GM12864 (cell line): ENCODE measurements at places on chromosomes 1 and 21.

GRCh38 chr21:39630191-39630591 is 17.5 kb downstream of the B3GALT5 start:
- no peak for DNase-seq

DNA sequence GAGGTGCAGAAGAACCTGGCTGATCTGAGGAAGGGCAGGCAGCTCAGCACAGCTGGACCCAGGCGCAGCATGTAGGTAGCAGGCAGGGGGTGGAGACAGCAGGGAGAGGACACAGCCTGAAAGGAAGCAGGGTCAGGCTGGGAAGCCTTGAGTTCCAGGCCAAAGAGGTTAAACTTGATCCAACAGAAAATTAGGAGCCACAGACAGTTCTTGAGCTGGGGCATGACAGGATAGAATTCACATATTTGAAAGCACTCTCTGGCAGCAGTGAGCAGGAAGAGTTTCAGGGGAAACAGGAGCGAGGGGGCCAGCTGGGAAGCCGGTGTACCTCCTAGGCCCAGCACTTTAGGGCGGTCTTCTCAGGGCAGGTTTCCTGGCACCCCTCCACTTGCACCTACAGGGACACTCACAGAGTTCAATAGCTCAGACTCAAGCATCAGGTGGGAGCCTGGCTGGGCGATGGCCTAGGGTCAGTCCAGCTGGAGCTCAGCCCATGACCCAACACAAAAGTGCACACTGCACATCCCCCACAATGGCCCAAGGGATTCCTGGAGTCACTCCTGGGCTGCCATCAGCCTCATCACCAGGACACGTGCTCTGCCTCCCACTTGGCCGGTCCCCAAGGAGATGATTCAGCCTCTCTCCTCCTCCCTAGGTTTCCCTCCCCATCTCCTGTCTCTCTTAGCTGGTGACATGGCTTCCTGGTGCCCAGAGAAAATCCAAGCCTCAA is 22.7 kb downstream of the MATN1 start:
- DNase-seq = no peak

DNA sequence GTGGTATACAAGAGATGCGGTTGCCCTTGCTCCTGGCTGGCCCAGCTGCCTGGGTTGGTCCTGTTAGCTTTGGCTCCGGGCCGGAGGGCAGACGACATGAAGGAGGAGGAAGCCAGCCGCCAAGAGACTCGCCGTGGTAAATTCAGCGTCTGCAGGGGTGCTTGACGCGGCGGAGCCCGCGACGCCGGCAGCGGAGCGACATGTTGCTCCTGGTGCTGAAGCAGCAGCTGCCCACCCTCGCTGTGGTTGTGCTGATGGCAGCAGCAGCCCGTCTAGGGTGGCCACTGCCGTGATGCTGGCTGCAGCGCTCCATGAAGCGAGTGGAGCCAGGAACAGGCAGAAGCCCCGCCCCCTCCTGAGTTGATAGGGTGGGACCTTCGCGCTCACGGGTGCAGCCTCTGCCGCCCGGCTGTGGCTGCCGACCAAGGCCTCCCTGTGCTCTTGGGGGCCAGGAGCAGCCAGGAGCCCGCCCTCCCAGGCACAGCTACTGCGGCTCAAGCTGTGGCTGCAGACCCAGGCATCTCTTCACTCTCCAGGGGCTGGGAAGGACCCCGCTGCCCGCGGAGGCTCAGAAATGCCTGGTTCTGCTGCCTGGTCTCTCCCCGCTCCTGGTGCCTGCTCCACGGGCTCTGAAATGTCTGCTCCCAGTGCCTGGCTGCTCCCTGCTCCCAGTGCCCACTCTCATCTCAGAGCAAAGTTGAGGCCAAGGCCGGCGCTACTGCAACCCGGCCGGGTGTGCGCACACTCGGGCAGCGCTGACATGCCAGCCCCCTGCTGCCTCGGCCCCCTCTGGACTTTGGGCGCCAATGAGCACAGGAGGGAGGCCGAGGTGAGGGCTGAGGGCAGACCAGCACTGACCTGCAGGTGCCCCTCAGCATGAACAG is 4.4 kb upstream of the ZNF692 start:
- DNase-seq = peak; percentile 41

GRCh38 chr1:201902198-201902597 is 13.5 kb downstream of the SHISA4 start:
- no peak for DNase-seq

- no peak for DNase-seq
Measured at GRCh38 chr1:209556162-209556690, 27.3 kb upstream of the CAMK1G start.

- DNase-seq = peak; percentile 18
Measured at GRCh38 chr1:67110352-67110751, 24.4 kb downstream of the C1orf141 start.

DNA sequence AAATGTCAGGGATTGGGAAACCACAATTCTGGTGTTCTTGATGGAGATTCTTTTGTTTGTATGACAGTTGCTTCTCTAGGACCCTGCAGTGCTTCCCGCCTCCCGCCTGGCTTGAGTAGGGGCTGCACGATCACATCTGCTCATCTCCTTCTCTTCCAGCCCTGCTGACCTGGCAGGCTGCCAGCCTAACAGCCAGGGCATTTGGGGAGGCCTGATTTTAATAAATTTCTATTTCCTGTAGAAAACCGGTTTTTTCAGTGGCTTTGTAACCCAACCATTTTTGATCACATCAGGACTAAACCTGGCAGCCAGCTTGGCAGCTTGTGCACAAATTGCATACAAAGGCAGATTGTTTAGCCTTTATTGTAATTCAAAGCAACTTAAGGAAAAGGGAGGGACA is 78.9 kb downstream of the UBE2U start:
- no peak for DNase-seq

DNA sequence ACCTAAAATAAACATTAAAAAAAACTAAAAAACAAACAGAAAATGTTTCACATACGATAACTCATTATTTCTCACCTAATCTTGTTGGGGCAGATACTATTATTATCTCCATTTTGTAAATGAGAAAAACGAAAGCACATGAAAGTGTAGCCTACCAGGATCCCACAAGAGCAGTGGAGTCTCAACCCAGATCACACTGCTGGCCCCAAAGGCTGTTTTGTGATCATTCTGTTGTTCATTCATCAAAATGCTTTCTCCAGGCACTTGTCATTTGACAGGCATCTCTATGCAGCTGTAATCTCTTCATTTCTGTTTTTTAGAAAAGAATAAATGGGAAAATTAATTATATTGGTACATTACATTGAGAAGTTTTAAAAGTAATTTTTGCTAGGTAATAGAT is 67.5 kb downstream of the AK5 start:
- DNase-seq = no peak

DNA sequence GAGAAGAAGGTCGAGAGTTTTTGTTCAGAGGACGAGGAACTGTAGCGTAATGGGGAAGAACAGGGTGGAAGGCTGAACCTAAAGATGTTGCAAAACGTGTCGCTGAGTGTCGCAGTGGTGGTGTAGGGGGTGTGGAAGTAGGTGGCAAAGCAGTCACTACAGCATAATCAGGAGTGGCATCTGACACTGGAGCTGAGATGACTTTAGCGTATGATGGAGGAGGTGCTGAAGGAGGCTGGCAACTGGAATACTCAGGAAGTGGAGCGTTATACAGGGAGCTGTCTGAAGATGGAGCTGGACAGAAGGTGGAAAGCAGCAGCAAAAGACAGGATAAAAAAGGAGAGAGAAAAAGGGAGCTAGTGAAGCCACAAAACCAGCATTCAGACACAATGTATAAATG is 89.9 kb upstream of the LBR start:
- no peak for DNase-seq

GRCh38 chr1:31763671-31764311 is 349 bp downstream of the ADGRB2 start:
- DNase-seq = no peak

DNA sequence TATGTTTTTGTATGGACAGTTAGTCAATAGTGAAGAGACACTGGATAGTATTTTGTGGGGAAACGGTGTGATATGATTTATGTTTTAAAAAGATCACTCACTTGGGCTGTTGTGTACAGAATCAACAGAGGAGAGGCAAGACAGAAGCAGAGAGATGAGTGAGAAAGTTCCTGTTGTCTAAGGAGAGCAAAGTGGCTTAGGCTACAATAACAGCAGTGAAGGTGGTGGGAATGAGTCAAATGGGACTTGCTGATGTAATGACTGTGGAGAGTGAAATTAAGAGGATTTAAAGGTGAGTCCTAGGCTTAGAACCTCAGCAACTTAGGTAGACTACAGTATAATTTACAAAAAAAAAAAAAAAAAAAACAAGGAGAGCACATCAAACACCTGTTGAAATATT is 169.2 kb upstream of the HP1BP3 start:
- DNase-seq = no peak

DNA sequence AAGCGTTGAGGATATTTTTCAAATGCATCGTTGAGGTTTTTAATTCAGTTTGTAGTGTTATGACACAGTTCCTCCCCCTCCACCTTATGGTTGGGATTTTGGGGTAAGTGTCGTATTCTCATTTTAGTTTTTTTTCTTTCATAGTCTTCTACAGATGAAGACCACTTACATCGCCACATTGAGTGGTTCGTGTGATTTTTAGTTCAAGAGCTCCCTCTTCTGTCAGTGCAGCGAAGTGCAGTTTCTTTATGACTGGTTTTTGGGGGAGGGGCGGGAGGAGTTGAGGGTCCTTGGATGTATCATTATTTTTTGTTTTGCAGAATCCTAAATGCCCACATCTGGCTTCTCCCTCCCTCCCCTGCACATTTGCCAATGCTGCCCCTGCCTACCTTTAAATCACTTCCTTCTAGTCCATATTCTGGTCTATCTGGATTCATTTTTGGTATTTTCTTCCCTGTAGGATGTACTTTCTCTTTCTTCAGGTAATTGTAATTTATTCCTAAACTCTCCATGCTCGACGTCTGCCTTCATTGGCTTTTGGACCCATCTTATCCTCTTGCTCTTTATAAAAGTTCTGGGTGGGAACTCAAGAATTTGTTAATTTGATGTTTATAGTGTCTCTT is 433.1 kb downstream of the CAMTA1 start:
- no peak for DNase-seq

- no peak for DNase-seq
Measured at GRCh38 chr1:234849832-234850231, 239.9 kb upstream of the IRF2BP2 start.

- peak; percentile 7 for DNase-seq
Measured at GRCh38 chr1:65323246-65323645, 13.9 kb downstream of the DNAJC6 start.

DNA sequence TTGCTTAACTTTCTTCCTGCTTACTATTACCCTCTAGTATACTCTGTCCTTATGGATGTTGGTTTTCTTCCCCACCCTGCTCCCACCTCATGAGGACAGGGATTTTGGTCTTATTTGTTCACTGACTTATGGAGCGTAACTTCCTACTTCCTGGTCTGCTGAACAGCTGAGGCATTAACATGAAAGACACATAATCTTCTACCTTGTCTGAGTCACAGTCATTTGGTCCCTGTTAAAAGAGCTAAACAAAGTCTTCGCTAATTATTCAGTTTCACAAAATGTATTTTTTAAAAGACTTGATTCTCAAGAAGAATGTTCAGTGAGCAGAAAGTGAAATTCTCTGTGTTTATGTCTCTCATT is 18.5 kb downstream of the RNASEL start:
- DNase-seq = no peak

DNA sequence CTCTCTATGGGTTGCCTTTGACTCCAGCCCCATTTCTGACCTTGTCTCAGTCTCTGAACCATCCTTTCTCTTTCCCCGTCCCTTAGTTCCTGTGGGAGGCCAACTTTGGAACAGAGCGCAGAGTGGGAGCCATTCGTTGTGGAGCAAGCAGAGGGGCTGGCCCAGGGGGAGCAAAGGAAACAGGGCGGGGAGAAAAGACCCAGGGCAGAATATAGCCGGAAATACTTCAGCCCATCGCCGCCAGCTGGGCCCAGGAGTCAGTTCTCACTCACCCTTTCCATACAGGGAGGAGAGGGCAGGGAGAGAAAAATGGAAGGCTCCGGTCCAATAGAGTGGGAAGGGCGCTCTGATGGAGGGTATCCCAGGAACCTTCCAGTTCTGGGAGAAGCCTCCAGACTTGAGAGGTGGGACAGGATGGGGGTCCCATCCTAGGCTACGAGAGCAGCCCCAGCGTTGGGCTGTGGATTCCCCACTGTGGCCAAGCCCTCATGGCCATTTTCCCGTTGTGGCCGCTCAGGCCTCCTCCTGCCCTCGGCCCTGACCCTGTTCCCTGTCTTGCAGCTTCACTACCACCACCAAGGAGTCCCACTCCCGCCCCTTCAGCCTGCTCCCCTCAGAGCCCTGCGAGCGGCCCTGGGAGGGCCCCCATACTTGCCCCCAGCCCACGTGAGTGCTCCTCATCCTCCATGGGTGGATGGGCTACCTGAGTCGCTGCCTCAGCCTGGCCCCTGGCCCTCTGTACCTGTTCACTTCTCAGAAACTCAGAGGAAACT is 10.9 kb downstream of the PEAR1 start:
- no peak for DNase-seq

- no peak for DNase-seq
Measured at GRCh38 chr1:172727956-172728603, 69.2 kb downstream of the FASLG start.

- DNase-seq = no peak
Measured at GRCh38 chr21:15687208-15687607, 42.6 kb upstream of the USP25 start.

- no peak for DNase-seq
Measured at GRCh38 chr1:236692742-236693141, 6.4 kb downstream of the ACTN2 start.

- DNase-seq = no peak
Measured at GRCh38 chr1:30649321-30649991, 73.9 kb downstream of the MATN1 start.

DNA sequence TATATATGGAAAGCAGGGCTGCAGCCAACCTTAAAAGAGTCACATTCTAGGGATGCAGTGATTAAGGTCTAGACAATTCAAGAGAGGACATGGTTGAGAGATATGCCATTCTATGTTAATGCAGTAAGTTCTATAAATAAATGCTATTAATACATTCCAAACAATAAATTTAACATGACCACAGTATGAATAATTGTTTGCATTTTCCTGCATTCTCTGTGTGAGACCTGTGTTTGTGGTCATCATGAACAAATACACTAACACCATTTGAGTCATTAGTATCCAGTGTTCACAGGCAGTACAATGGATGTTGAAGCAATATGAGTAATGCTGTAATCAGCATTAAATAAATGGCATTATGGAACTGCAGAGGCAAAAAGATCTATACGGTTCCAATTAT is 5.5 kb upstream of the ZRANB2 start:
- no peak for DNase-seq

DNA sequence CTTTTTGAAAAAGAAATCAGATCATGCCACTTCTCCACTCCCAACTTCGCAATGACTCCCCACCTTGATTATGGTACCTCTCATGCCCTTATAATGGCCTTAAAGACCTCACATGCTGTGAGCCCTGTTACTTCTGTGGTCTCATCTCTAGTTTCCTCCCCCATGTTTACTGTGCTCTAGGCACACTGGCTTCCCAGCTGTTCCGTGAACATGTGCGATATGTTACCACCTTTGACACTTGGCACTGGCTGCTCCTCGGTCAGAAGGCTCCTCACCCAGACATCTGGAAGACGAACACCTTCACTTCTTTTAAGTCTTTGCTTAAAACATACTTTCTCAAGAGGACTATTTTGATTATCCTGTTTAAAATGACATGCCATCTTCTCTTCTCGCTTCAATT is 14.3 kb upstream of the NTMT2 start:
- no peak for DNase-seq
